CD4-positive, alpha-beta memory T cell (primary cell): ENCODE measurements at places on chromosomes 13 and 19.

- peaks cover 16% of the 10 kb centered on the region for H3K4me1 ChIP-seq
- H3K27ac ChIP-seq, result no peak overlapping the region
- H3K27me3 ChIP-seq, result no peaks in the 10 kb centered on the region
- no peak overlapping the region for H3K4me3 ChIP-seq
- no peak for DNase-seq
Observed at GRCh38 chr19:11192957-11193939, 4.1 kb downstream of the KANK2 start.

GRCh38 chr13:94414708-94415107, 64.8 kb downstream of the DCT start:
- no peaks in the 10 kb centered on the region for H3K27me3 ChIP-seq
- H3K4me3 ChIP-seq, result no peak overlapping the region
- H3K36me3 ChIP-seq, result no peaks in the 10 kb centered on the region
- no peaks in the 10 kb centered on the region for H3K4me1 ChIP-seq

DNA sequence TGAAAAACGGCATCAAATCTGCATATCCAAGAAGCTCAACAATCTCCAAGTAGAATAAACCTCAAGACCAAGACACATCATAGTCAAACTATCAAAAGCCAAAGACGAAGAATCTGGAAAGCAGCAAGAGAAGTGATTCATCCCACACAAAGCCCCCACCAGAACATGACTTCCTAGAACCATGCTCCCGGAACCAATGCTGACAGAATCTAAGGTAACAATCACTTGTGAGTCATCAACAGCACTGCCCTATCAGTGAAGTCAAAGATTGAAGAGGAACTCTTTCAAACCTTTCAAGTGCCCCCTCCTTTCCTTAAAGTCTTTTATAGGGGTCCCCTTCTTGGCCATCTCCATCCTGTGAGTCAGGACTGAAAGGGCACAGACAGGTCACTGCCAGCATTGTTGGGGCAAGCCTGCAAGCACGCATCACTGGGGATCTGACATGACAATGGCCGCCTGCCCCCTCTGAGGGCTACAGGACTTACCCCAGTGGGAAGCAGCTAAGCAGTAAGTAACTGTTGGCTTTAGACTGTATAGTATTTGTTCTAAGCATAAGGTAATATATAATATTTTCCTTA, at the start of gene CCDC70:
Gene CCDC70 (plus strand): TSS at position 247 of the 578 bp plus-strand sequence. CDS start 3,443 bp downstream, outside the sequence.
- H3K27me3 ChIP-seq, result no peaks in the 10 kb centered on the region
- H3K4me3 ChIP-seq, result no peak within 1 kb of the TSS
- no peak for DNase-seq
- no peaks in the 10 kb centered on the region for H3K4me1 ChIP-seq
- H3K36me3 ChIP-seq, result no peaks in the 10 kb centered on the region

GRCh38 chr13:19960653-19960976, 2.1 kb downstream of the ZMYM2 start:
- DNase-seq, result no peak
- H3K36me3 ChIP-seq, result peaks cover 16% of the 10 kb centered on the region
- no peak overlapping the region for H3K4me3 ChIP-seq
- H3K4me1 ChIP-seq, result peaks cover 55% of the 10 kb centered on the region

GRCh38 chr13:36787181-36787580, 31.8 kb upstream of the RFXAP start:
- H3K4me1 ChIP-seq, result no peaks in the 10 kb centered on the region
- no peak overlapping the region for H3K4me3 ChIP-seq
- no peaks in the 10 kb centered on the region for H3K36me3 ChIP-seq
- no peak for DNase-seq
- no peak overlapping the region for H3K27ac ChIP-seq
- H3K27me3 ChIP-seq, result no peaks in the 10 kb centered on the region

DNA sequence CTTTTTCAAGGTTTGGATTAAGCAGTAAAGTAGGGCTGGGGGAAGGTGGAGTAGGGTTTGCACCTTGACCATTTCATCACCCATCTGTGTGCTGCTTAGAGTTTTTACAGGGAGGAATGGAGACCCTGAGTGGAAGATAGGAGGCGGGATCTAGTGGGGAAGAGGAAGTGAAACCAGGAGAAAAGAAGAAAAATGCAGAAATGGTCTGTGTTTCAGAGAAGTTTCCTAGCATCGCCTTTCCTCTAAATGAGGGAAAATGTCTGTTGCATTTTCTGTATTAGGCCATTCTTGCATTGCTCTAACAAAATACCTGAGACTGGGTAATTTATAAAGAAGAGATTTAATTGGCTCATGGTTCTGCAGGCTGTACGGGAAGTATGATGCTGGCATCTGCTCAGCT, 64.1 kb downstream of the TPT1 start:
- H3K27me3 ChIP-seq, result no peaks in the 10 kb centered on the region
- no peaks in the 10 kb centered on the region for H3K36me3 ChIP-seq
- DNase-seq, result no peak
- no peak overlapping the region for H3K4me3 ChIP-seq

DNA sequence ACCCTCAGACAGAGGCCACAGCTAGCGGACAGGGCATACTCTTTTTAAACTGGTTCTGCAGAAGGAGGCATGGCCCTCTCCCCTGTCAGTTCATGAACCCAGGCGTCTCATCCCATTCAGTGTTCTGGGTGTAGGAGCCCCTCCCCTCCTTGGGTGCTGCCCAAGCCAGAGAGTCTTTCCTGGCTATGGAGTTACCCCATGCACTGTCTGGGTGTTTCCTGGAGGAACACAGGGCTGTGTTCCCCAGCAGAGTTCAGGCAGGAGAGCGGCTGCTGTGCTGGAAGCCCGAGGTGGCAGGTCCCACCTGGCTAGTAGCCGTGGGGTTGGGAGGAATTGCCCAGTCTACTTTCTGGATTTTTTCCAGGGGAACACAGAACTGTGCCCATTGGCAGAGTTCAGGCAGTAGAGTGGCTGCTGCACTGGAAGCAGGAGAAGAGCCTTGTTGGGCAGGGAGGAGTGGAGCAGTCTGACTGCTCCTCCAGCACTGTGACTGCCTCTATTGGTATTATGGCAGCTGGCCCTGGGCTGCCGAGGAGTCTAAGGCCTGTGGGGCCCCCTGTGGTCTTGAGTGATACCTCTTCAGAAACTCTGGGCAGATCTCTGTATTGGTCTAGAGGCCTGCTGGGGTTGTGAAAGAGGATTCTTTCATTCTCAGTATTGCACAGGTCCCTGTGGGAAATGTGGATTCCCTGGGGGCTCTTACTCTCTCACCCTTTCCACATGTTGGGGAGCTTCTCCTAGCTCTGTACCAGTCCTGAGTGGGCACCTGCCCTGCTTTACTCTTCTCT, 168.3 kb downstream of the PCDH20 start:
- H3K4me3 ChIP-seq, result no peak overlapping the region
- H3K36me3 ChIP-seq, result no peaks in the 10 kb centered on the region
- H3K27me3 ChIP-seq, result no peaks in the 10 kb centered on the region
- no peak overlapping the region for H3K27ac ChIP-seq
- no peak for DNase-seq

DNA sequence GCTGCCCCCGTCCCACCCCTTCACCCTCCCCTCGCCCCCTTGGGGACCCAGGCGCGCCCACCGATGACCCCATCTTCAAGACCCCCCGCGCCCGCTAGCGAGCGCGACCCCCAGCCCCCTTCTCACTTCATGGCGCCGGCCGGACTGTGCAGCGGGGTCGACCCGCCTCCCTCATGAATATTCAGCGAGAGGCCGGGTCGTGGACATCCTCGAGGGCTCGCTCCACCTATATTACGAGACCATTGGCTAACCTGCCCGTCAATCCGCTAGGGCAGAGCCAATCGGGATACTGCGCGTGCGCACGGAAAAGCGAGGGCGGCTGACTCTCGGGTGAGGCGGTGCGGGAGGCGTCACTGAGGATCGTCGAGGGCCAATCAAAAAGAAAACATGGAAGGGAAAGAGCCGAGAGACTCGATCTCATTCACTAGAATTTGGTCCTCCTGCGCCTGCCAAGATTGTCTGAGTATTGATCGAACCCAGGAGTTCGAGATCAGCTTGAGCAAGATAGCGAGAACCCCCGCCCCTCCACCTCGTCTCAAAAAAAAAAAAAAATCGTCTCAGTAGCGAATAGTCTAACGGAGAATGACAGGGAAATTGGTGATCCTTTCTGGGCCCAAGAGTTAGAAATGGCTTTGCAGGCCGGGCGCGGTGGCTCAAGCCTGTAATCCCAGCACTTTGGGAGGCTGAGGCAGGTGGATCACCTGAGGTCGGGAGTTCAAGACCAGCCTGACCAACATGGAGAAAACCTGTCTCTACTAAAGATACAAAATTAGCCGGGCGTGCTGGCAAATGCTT, at the start of gene ERCC2:
Gene ERCC2 (minus strand): TSS at position 164 of the 795 bp plus-strand sequence. CDS start 33 bp downstream, at position 131.
- peak within 1 kb of the TSS; percentile 39 for H3K4me3 ChIP-seq
- H3K4me1 ChIP-seq, result peaks cover 6% of the 10 kb centered on the region
- peak within 1 kb of the TSS; percentile 53 for H3K27ac ChIP-seq
- H3K27me3 ChIP-seq, result no peaks in the 10 kb centered on the region
- no peaks in the 10 kb centered on the region for H3K36me3 ChIP-seq
- peak; percentile 100 for DNase-seq

DNA sequence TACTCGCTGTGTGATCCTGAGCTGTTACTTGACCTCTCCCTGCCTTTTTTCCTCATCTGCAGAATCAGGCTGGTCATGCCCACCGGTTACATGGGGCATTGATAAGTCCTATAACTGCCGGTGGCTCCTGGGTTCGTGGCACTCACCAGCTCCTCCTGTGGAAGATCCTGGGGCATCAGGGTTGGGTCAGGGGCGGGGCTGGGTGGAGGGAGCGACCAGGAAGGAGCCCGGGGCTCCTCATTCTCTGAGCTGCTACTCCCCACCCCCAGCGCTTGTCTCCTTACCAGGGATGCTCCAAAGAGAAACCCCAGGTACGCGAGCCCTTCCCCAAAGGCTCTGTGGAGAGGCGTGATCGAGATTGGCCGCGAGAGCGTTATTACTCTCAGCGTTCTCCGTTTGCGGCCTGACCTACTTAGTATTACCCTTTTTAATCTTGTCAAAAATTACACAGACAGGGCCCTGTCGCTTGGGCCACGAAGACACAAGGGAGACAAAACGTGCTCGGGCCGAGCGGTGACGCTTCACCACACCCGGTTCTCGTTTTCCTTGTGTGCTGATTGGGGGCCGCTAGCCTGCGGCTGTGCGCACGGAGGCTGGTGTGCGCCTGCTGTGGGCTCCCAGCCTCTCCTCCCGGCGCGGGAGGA, 10.7 kb downstream of the HDGFL2 start:
- H3K36me3 ChIP-seq, result peaks cover 7% of the 10 kb centered on the region
- no peaks in the 10 kb centered on the region for H3K27me3 ChIP-seq
- H3K4me1 ChIP-seq, result no peaks in the 10 kb centered on the region
- H3K4me3 ChIP-seq, result no peak overlapping the region

DNA sequence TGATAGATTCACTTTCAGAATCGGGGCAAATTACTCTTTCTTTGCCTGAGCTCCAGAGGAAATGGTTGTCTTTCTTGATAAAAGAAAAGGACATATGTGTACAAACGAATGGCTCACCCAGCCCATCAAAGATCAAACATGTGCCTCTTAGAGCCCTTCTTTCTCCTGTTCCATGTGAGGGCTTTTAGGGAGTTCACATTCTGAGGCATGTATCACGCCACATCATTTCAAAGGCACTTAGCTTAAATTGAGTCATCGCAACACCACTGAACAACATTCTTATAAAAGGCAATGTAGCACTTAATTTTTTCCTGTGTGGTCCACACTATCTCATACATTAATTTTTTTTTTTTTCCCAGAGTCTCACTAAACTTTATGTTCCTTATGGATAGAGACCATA, 521.0 kb downstream of the SUCLA2 start:
- H3K36me3 ChIP-seq, result no peaks in the 10 kb centered on the region
- H3K27me3 ChIP-seq, result no peaks in the 10 kb centered on the region
- H3K27ac ChIP-seq, result no peak overlapping the region
- no peak for DNase-seq
- H3K4me3 ChIP-seq, result no peak overlapping the region
- no peaks in the 10 kb centered on the region for H3K4me1 ChIP-seq
